Stimulated activated CD4-positive, alpha-beta T cell treated with anti-CD3 and anti-CD28 coated beads, Interleukin-1b, Interleukin-23, amount 100 ng/mL, for 4 hours (primary cell): ENCODE measurements at places on chromosomes 11 and 22.

GRCh38 chr11:84829162-84829561 lies 798.0 kb downstream of the DLG2 start:
- DNase-seq, result no peak

GRCh38 chr11:11816511-11817314 lies 25.1 kb upstream of the USP47 start:
- DNase-seq, result no peak

DNA sequence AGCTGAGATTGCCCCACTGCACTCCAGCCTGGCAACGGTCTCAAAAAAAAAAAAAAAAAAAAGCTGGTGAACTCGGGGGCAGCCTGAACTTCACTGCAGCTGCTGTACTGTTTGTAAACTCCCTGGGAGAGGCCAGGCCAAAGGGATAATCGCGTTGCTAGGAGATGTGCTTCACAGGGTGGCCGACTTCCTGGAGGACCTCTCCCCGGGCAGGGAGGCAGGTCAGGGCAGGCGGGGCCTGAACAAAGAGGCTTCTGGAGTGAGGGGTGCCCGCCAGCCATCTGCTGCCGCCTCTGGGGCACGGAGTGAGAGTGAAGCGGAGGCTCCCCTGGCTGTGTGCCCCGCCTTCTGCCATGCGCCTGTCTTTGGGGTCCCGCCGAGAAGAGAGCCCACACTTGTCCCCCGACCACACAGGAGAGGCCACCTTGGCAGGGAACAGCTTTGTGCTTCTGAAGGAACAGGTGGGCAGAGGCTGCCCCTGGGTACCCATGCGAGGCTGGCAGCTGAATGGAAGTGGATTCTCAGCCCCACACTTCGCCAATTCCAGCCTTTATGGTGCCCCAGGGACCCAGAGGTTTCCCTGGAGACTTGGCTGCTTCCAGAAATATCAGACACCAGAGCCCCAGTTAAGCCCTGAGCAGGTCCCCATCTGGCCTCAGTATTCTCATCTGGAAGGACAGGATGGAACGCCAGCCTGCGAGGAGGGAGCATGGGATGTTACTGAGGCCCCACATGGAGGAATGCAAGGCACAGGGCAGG lies 29.6 kb downstream of the TMEM184B start:
- DNase-seq, result no peak

- no peak for DNase-seq
Measured at GRCh38 chr11:63530021-63530420, 6.6 kb upstream of the PLAAT4 start.

GRCh38 chr22:39363751-39364515 lies 14.1 kb downstream of the SYNGR1 start:
- DNase-seq, result no peak
